ENCODE measurements at places on chromosomes 16 and 17.

DNA sequence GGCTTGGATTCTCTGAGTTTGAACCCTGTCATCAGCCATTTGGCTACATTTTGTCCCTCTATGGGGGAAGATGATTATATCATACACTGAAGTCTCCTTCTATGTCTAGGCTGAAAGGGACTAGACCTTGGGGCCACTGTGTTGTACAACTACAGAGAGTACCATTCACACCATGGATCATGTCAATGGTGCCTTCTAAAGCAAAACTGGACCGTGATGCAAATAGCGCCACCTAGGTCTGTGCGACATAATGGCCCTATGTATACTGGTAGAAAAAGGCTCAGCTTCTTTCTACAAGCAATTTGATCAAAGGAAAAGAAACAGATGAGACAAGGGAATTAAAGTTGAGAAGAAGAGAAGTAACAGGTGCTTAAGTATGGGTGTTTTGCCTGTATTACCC, 100.7 kb downstream of the LYRM1 start:
- peak; percentile 4 for DNase-seq

- no peak for DNase-seq
Observed at GRCh38 chr16:28260193-28260592, 32.1 kb upstream of the SBK1 start.

DNA sequence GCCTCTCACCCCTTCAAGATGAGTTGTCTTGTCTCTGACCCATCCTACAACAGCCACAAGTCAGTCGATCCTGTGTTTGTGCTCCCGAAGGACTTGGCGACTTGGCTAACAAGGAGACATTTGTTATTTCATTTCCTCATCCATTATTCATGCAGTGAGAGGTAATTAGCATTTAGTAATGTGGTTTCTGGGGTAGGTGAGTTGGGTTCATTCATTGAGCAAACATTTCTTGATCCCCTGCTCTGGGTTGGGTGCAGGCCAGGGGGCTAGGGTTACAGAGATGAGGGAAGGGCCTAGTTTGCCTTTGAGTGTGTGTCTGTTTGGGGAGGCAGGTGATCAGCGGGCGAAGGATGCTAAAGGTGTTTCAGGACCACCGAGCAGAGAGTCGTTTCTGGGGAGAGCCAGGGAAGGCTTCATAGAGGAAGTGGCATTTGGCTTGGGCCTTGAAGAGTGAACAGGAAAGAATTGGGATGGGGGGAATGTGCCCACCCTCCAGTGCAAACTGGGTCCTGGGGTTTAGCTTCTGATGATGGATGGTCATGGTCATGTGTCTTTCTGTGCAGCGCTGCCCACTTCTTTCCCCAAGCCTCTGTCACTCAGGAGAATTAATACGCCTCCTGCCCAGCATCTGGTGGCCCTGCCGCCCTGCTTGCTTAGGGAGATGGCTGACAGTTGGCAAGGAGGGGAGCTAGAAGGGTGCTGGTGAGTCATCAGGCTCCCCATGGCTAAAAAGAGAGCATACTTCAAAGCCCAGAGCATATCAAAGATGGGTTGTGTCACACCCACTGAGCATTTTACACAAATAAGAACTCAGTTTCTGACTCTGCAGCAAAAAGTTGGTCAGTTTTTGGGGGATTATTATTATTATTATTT, 38.5 kb downstream of the MSI2 start:
- peak; percentile 27 for DNase-seq

- no peak for DNase-seq
Observed at GRCh38 chr16:29841631-29842030, 21.4 kb downstream of the MVP start.

DNA sequence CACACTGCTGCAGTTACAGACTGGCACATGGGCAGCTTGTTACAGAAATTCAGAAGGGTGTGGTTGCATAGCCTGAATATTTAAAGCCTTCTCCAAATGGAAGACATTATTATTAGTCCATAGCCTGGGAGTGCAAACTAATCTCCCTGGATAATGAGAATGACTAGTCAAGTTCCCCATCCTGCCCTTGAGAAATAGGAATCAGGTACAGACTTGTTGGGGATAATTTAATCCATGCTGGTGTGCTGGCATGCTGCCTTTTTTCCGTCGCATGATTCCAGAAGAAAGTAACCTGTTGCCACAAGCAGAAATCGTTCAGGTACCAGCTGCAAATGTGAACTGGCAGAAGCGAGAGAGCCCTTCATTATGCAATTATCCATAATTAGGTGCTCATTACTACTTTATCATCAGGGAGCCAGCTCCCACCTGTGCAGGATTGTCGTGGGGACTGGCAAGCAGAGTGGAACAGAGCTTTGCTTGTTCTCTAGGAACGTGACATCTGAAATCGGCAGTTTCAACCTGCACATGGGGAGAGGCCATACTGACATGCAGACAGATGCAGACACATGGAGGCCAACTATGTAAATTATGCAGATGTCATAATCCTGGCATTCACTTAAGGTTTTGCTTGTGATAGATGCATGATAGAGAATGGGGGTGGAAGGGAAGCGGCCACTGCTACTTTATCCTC, 419.4 kb downstream of the PMP22 start:
- no peak for DNase-seq

DNA sequence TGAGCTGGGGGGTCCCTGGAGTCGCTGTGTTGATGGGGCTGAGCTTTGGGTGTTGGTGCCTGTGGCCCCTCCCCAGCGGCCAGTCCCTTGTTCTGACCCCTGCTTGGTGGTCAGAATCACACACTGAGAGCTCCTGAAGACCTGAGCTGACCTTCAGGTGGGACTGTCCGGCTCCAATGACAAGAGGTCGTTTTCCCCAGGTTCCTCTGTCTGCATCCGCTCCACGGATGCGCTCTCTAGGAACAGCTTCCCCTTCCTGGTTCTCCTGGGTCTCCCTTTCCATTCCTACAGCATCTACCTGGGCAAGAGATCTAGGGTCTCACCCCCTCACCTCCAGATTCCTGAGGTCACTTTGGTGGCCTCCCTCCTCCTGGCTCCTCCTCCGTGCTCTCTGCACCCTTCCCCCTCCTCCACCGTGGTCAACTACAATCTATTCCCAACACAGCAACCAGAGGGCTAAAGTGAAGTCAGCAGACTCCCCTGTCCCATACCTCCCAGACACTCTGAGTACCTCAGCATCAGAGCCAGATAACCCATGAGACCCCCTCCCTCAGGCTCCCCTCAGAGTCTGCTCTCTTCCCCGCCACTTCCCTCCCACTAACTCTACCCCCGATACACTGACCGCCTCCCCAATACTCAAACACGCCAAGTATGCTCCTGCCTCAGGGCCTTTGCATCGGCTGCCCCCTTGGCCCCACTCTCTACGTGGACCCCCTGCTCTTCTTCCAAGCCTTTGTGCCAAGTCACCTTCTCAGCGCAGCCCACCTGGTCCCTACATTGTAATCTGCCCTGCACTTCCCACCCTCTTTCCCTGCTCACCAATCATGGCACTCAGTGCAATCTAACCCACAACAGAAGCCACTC, 9.0 kb upstream of the SEC14L5 start:
- DNase-seq, result no peak

- DNase-seq, result no peak
Observed at GRCh38 chr16:67675579-67675935, 8.9 kb downstream of the C16orf86 start.

DNA sequence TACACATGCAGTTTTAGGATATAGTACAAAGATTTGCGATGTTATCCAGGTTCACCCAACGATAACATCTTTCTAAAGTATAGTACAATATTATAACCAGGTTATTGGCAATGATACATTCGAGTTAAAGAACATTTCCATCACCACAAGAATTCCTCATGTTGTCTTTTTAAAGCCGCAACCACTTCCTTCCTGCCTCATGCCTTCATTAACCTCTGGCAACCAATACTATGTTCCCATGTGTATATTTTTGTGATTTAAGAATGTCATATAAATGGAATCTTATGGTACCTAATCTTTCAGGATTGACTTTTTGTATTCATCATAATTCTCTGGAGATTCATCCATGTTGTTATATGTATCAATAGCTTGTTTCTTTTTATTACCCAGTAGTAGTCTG, 1183.2 kb downstream of the CDH11 start:
- DNase-seq, result no peak
